ENCODE measurements at places on chromosomes 3 and 15.

- no peak for DNase-seq
Observed at GRCh38 chr15:45393851-45394250, 15.5 kb upstream of the GATM start.

DNA sequence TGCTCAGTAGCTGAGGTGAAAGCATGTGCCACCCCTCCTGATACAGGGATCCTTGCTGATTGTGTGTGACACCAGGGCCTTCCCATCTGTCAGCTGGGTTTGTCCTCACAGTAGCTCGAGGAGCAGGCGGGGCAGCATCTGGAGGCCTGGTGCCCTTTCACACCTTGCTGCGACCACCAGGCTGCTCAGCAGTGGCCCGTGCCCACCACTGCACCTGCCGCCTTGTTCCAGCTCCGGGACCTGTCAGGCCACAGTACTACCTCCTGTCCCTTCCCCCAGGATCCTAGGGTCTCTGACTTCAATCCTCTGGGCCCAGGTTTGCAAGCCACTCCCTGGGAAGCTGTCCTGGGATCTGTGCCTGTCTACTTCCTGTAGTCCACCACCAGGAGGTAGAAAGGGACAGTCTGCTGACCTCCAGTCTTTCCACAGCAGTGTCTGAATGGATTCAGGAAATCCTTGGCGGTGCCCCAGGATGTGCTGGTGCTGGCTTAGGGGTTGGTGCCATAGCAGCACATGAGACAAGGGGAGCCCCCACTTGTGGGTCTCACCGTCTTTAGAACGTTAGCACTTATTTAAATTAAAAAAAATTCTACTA is 27.5 kb downstream of the APBA2 start:
- peak; percentile 34 for DNase-seq

- no peak for DNase-seq
Observed at GRCh38 chr15:73538123-73538522, 95.1 kb downstream of the NPTN start.

DNA sequence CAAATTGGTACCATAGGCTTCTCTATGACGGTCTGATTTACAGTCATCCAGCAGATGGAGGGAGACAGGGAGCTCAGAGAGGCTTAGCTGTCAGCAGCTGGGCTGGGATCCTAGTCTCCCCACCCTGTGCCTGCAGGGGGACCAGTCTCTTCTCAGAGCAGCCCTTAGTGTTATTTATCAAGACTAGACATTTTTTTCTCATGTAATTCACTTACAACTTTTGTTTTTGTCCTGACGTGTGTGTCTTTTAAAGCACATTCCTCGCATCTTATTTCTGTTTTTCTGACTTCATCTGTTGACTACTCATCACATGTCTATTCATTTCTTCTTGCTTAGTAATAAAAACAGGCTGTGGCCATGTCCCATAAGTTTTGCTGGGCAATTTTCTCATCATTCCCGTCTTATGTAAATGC is 116.1 kb downstream of the KLF13 start:
- no peak for DNase-seq

DNA sequence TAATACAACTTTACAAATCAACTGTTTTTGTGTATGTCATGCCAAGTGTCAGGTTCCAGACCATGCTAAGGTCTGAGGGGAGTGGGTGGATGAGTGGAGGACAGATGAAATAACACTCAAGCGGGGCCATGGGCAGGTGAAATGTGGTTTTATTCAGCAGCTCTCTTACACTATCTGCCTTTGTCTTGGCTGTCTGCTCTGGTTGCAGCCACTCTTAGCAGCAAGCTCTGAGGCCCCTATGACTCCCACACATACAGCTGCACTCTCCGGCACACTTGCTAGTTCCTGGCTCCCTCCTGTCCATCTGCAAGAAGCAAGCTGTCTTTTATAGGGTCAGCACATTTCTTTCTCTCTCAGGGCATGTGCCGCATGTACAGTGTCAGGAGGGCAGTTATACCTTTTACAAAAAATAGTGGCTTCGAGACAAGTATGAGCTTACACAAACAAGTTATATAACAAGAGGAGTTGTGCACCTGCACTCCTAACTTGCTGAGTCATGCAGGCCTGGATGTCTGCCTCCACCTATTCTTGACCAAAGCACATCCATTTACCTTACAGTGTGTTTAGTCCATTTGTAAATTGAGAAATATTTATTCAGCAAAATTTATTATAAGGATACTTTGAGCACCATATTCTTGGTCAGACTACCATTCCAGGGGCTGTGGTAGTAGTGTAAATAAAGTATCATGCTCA is 683.7 kb upstream of the CBLB start:
- DNase-seq = no peak

GRCh38 chr3:194330579-194330978 is 20.5 kb downstream of the CPN2 start:
- peak; percentile 59 for DNase-seq

DNA sequence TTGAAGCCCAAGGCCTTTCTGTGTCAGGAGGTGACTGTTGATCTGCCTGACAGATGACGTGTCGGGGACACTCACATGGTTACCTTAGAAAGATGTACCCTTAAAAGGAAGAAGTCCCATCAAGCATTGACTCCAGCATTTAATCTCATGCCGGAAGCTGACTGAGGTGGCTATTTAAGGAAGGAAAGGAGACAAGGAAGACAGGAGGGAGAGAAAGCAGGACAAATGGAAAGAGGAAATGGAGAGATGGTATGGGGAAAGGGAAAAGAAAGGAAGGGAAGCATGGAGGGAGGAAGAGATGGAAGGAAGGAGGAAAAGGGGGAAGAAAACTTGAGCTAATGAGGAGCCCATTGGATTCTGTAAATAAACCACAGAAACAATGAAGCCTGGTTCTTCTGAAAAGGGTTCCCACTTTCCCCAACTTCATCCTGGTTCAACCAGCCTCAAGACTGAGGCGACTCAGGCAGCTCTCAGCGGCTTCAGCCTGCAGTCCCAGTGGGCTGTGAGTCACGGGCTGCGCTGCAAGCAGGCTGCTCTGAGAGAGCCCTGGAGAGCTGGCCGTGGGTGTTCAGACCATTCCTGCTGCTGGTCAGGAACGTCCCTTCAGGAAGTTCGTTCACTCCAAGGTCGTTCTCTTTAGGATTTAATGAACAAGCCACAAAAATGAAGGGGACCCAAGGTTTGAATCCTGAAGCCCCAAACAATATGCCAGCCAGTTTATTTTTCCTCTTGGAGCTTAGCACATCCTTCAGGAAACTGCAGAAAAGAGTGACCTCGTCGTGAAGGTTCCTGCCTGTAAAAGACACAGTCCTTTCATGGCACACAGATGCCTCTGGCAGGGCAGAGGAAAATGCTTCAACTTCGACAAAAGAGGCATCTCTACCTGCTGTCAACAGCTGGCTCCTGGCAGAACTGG is 69.6 kb upstream of the THBS1 start:
- no peak for DNase-seq

GRCh38 chr15:92822216-92823144 is 77.6 kb upstream of the CHD2 start:
- DNase-seq = no peak

DNA sequence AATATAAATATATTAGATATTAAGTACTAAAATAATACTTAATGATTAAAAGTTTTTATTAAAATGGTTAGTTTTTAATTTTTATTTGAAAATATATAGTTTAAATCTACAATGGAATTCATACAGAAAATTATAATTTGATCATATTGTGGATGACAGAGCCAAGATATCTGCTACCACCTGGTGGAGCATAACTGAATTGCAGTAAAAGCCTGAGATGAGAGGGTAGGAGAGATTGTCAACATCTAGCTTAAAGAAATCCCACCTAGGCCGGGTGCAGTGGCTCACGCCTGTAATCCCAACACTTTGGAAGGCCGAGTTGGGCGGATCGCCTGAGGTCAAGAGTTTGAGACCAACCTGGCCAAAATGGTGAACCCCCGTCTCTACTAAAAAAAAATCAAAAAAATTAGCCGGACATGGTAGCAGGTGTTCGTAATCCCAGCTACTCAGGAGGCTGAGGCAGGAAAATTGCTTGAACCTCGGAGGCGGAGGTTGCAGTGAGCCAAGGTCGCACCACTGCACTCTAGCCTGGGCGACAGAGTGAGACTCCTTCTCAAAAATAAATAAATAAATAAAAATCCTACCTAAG is 25.1 kb upstream of the CSTA start:
- DNase-seq = no peak

GRCh38 chr3:59573911-59574310 is 524.1 kb upstream of the CFAP20DC start:
- DNase-seq = no peak

DNA sequence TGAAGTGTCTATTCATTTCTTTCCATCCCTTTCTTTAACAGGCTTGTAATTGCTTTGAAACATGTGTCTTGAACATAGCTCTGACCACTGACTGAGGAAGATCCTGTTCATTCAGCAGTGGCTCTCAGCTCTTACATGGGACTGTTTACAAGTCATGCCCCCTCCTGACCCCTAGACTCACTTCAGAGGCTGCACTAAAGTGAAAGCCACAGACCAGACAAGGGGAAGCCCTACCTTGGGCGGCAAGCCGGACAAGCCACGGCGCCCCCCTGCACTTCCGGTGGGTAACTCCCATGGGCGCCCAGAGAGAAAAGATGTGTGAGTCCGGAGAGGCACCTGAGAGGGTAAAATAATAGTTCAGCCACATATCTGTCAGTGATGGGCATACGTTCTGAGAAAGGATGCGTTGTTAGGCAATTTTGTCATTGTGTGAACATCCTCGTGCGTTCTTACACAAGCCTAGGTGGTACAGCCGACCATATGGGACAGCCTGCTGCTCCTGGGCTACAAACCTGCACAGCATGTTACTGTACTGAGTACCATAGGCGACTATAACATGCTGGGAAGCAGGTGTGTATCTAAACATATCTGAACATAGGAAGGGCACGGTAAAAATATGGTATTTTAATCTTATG is 116.2 kb downstream of the CHSY1 start:
- peak; percentile 43 for DNase-seq

GRCh38 chr3:173799060-173799816 is 401.7 kb downstream of the NLGN1 start:
- no peak for DNase-seq

DNA sequence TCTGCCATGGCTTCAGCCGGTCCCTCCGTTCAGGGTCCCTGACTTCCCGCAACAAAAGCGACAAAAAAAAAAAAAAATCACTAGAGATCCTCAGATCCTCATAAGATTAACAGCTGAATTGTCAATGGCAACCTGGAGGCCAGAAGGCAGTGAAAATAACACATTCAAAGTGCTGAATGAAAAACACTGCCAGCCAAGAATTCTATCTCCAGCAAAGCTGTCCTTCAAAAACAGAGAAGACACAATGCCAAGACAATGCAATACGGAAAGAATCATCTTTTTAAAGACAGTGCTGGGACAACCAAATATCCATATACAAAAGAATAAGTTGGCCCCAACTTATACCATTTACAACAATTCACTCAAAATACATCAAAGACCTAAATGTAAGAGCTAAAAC is 21.6 kb downstream of the MTHFS start:
- no peak for DNase-seq

GRCh38 chr3:78794431-78794830 is 973.4 kb downstream of the ROBO1 start:
- DNase-seq = no peak

GRCh38 chr3:54633444-54634121 is 294.3 kb downstream of the LRTM1 start:
- no peak for DNase-seq

- DNase-seq = no peak
Observed at GRCh38 chr3:72068621-72069020, 283.7 kb upstream of the PROK2 start.

- no peak for DNase-seq
Observed at GRCh38 chr15:44529864-44530604, 6.9 kb upstream of the EIF3J start.

- DNase-seq = no peak
Observed at GRCh38 chr3:94615275-94616065, 552.6 kb downstream of the NSUN3 start.

GRCh38 chr3:152608696-152609594 is 226.0 kb upstream of the P2RY1 start:
- no peak for DNase-seq

DNA sequence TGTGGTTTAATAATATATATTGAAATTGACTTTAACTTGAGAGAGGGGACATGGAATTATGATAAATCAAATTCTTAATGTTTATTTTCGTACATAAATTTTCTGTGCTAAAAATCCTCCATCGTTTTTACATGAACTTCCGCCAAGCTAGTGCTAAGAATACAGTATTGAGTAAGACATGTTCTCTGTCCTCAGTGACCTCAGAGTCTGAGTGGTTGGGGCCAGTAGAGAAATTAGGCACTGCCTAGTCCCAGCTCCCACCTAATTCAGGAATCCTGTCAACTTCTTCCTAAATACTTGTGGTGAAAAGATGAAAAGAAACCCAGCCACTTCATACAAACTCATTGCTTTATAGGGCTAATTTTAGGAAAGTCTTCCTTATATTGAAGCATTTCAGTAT is 110.3 kb downstream of the PPP2R3A start:
- DNase-seq = no peak

DNA sequence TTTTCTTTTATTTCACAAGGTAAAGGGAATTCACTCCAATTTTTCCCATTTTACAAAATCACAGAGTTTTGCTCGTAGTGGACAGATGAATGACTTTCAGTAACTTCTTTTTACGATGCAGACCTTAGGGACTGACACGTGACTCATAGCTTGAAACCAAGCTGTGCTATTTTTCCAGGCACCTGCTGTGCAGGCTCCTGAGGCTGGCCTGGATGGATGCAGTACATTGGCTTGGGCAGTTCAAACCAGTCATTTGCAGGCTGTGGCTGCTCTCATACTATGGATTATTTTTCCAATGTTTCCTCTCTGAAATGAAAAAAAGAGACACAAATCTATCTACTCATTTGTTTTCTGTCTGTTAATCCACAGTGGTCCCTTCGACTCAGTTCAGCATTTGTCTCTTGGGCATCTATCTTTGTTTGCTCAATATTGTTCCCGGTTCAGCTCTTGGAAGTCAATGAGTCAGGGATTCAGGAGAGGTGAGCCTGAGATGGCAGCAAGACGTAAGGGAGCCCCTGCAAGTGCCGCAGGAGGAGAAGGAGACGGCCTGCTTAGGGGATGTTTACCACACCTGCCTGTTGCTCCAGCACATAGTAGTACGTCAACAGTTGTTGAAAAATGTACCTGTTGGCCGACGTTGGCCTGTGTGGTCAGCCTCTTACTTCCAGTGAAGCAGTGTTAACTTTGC is 92.8 kb downstream of the SV2B start:
- DNase-seq = no peak

GRCh38 chr3:37162501-37163245 is 11.7 kb downstream of the LRRFIP2 start:
- DNase-seq = no peak

Data from lower lobe of right lung (tissue), 2 donors.